ENCODE measurements at places on chromosomes 7 and 10.
A peak's percentile ranks its signal among the peaks of the same experiment; 100 is the strongest.

- no peak for DNase-seq
These were observed 11.9 kb upstream of the TEX36 start for GRCh38 chr10:125694883-125695282.

GRCh38 chr7:117116211-117116610, 162.9 kb downstream of the ST7 start:
- no peak for DNase-seq

GRCh38 chr10:37535459-37536246, 321.8 kb downstream of the ZNF248 start:
- DNase-seq: no peak

DNA sequence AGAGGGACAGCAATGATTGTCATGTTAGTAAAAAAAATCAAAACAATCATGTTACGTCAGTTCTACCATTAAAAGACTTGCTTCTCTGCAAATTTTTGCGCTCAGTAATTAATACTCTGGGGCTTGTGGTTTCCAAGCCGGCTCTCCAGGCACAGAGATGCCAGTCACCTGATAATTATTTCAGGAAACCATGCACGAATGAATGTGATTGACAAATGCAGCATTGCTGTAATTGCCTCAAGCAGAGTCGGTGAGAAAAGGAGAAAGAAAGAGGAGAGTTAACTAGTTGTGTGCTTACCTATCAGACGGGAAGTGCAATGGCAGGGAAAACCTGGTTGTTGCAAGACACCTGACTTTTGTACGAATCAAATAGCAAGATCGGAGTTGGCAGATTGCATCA, 609.8 kb upstream of the MKI67 start:
- DNase-seq: no peak

DNA sequence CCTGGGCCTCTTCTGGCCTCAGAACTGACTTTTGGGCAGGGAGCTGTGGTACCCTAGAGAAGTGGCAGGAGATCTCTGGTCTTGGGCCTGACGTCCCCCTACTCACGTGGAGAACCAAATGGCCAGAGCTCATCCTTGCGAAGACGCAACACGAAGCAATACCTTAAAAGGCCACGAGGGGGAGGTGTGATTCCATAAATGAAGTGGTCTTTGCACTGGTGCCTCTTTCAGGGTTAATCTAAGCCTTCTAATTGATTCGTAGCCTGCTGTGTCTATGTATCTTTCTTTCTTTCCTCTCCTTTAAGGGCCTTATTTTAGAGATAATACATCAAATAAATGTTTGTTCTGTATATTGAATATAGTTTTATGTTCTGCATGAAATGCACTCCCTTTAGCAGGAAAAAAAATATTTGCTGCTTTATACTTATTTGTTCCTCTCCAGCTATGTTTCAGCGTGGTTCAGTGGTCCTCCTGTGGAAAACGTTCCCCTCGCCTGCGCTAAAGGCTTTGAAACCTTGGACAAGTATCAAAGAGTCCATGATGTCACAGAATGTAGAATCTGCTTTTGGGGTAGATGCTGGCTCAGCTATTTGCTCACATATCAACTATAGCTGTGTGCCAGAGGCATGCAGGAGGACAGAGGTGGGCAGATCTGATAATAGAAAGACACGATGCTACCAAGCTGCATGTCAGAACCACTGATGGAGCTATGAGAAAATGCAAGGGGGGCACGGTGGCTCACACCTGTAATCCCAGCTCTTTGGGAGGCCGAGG, 41.0 kb downstream of the STRA8 start:
- peak; percentile 76 for DNase-seq

DNA sequence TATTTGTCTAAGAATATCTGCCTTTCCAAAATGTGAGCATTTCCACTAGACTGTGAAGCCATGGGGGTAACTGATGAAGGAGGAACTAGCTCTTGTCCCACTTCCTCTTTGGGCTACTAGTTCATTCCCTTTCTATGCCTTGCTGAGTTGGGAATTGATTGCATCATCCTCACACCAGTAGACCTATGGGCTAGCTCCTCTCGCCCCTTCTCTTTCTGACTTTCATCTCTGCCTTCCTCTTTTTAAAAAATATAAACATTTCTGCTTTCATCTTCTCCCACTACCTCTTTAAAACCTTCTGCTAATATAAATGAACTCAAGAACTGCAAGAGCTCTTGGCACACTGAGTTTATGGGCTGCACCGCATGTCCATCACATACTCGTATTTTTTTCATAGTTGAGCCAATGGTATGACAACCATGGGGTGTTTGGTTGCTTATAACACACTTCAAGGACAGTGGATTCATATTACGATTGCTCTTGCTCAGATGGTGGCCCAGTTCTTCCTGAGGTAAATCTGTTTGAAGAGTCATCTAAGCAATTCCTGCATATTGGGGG, 182.0 kb downstream of the REEP3 start:
- DNase-seq: peak; percentile 6

DNA sequence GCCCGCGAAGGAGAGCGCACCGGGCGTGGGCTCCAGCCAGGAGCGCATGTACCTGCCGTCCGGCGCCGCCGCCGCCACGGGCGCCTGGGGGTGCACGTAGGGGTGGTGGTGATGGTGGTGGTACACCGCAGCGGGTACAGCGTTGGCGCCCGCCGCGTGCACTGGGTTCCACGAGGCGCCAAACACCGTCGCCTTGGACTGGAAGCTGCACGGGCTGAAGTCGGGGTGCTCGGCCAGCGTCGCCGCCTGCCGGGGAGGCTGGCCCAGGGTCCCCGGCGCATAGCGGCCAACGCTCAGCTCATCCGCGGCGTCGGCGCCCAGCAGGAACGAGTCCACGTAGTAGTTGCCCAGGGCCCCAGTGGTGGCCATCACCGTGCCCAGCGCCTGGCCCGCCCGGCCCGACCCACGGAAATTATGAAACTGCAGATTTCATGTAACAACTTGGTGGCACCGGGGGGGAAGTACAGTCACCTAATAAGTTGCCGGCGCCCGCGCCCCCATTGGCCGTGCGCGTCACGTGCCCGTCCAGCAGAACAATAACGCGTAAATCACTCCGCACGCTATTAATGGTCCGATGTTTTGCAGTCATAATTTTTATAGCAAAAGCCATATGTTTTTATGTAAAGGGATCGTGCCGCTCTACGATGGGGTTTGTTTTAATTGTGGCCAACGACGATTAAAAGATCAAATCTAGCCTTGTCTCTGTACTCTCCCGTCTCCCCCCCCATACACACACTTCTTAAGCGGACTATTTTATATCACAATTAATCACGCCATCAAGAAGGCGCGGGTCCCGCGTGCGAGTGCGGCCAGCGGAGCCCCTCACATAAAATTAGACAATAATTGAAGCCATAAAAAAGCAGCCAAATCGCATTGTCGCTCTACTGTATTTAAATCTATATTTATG, at the start of gene HOXA9:
HOXA9 (minus strand) TSS at position 449 of the 907 bp plus-strand sequence; CDS start at position 369, 80 bp downstream.
- no peak for DNase-seq
